Posterior vena cava (tissue), 2 donors: ENCODE measurements at places on chromosomes 6 and 20. TPM values are rescaled to one million over a fixed set of nuclear protein-coding genes. Genes with fewer than 3 reads are reported as not detected.

SLC17A3 gene
- not detected for total RNA-seq

DOK5 gene
- total RNA-seq, result 6.1 TPM

NRN1 gene
- total RNA-seq, result 15.9 TPM

SS18L1 gene
- total RNA-seq, result 9.7 TPM

TMEM200A gene
- total RNA-seq, result 10.3 TPM

CD93 gene
- total RNA-seq, result 88.2 TPM

PNRC1 gene
- total RNA-seq, result 280 TPM

SAMD5 gene
- total RNA-seq, result 1.9 TPM

HLA-DQB1 gene
- total RNA-seq, result 13.8 TPM

KCNG1 gene
- 0.24 TPM for total RNA-seq

BMP7 gene
- total RNA-seq, result 0.65 TPM

ENPP5 gene
- 0.71 TPM for total RNA-seq

CBLN4 gene
- total RNA-seq, result 0.14 TPM

LKAAEAR1 gene
- total RNA-seq, result not detected

AIF1 gene
- total RNA-seq, result 18.1 TPM

SPDEF gene
- not detected for total RNA-seq

KIF6 gene
- 0.14 TPM for total RNA-seq

DLL1 gene
- total RNA-seq, result 9.6 TPM

CARMIL1 gene
- 19.8 TPM for total RNA-seq

IL20RA gene
- 0.60 TPM for total RNA-seq

RNF39 gene
- not detected for total RNA-seq

GTF3C6 gene
- total RNA-seq, result 56.6 TPM

KIAA1755 gene
- total RNA-seq, result 18.6 TPM

NKX2-2 gene
- total RNA-seq, result 0.33 TPM

SNAP25 gene
- total RNA-seq, result 0.37 TPM

RIPPLY2 gene
- total RNA-seq, result not detected

GPR63 gene
- 0.56 TPM for total RNA-seq
